A549 (cell line): ENCODE measurements at places on chromosomes 5 and 9.

GRCh38 chr5:162529209-162529608, 461.6 kb downstream of the GABRG2 start:
- no peak for DNase-seq

- no peak for DNase-seq
Measured at GRCh38 chr5:179289756-179290385, 55.4 kb downstream of the ADAMTS2 start.

- DNase-seq, result no peak
Measured at GRCh38 chr5:148970228-148970627, 92.6 kb downstream of the SH3TC2 start.

GRCh38 chr9:73182928-73183327, 31.3 kb downstream of the ANXA1 start:
- DNase-seq, result no peak

GRCh38 chr5:169736653-169737052, 99.6 kb downstream of the DOCK2 start:
- no peak for DNase-seq
